ENCODE measurements at places on chromosomes 1 and 21.

DNA sequence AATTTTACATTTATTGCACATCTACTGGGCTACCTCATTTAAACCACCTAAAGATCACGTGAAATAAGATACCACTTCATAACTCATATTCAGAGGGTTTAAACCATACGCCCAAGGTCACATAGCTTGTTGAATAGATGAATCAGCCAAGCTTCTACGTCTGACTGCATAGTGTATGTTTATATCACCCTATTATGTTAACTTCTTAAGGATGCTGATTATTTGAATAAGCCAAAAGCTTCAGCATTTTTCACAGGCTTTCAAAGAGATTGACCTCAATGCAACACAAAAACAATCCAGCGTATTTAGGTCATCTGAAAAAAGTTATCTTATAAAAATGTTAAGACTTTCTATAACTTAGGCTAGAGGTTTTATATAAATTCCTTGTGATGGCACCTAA, 373.8 kb downstream of the TGFB2 start:
- no peak for DNase-seq

DNA sequence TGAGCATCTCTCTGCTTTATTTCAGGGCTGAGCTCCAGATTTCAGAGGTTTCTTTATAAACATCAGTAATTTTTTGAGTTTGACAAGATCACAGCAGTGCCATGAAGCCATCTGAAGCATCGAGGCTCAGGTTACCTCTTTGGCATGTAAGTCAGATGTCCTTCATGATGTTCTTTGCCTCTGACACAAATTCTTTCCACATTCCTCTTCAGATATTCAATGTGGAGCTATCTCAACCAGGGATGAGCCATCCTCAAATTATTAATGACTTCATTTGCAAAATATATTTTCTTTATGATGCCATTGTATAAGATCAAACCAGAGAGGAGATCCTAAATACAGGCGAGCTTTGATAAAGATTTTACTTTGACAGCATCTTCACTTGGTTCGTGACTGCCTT, 256.7 kb downstream of the COL11A1 start:
- no peak for DNase-seq

- DNase-seq = no peak
These were observed 274.2 kb downstream of the GRIK3 start for GRCh38 chr1:36760081-36760480.

DNA sequence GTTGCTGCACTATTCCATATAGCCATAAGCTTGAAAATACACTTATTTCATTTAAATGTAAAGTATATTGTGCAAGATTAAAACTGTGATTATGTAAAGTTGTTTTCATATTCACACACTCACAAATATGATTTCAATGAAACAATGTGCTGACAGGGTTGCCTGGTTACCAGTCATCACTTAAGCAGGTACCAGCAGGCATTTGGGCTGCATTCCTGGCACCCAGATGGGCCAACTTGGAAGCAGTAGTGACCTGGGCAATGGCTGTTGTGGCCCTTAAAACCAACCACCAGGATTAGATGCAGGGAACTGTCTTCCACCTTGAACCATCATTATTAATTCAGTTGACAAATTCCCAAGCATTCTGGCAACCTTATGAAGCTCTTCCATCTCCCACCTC, 45.0 kb upstream of the RASAL2 start:
- DNase-seq = no peak

- no peak for DNase-seq
These were observed 162.5 kb downstream of the APP start for GRCh38 chr21:26007951-26008498.

GRCh38 chr21:43004926-43005325, 30.6 kb downstream of the PKNOX1 start:
- DNase-seq = no peak

DNA sequence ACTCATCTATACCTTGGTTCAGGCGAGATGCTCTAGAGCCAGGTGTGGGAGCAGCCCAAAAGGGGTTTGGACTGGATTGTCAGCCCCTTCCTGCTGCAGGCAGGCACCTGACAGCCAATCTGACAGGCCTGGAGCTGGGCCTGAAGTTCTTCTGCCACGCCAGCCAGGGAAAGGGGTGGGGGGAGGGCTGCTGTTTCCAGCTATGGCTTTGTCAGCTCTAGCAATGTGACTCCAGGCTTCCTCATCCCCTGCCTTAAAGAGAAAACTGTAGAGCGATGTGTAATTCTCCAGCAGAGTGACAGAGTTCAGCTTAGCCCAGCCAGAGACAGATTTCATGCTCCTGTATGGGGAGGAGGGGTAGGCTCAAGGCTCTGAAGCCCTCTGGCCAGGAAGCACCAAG, 30.3 kb downstream of the WNT4 start:
- DNase-seq = no peak

DNA sequence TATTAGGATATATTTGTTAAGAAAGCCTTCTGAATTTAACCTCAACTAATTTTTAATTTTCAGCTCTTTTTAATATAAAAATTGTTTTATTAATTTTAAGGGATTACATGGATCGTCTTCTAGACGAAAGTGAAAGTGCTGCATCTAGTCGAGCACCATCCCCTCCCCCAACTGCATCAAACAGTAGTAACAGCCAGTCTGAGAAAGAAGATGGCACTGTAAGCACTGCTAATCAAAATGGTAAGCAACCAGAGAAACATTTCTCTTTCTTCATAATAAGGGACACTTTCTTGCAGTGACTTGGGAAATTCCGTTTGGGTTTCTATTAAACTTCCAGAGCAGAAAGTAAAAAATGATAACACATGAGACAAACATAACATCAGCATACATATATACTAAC, 56.9 kb downstream of the MIER1 start:
- no peak for DNase-seq

- no peak for DNase-seq
These were observed 3.3 kb downstream of the KLHL21 start for GRCh38 chr1:6599141-6599975.

DNA sequence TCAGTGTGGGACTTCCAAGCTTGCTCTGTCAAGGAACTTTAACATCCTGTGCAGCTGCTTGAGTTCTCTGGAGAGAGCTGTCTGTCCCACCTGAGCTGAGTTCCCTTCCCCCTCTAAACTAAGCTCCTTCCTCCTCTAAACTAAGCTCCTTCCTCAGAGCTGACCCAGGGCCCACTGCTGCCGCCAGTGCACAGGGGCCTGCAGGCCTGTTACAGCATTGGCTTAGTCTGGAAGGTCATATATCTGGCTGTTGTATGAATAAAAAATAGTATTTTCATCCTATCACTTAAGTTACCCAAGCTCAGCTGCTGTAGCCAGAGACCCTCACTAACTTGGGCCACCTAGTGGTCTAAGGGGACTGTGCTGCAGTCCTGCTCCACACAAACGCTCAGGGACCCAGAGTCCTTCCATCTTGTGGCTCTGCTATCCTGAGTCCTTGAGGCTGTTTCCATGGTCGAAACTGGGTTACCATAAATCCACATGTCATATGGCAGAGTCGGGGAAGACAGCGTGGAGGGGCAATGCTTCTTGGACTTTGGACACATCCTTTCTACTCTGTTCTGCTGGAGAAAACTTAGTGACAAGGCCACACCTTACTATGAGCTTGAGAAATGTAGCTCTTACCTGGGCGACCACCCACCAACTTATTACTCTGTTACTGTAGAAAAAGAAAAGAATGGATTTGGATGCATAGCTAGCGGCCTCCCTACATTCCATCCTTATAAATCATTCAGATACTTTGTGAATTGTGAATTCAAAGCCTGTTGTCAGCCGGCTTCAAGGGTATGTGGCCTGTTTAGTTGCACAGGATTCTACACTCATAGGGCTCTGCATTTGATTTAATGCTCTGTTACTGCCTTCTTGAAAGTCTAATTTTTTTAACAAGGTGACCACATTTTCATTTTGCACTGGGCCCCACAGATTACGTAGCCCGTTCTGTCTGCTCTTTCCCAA, 71.4 kb upstream of the GCLM start:
- DNase-seq = no peak

- no peak for DNase-seq
These were observed 734 bp downstream of the PTPN22 start for GRCh38 chr1:113870778-113871177.

GRCh38 chr1:157932069-157932468, 61.4 kb upstream of the KIRREL1 start:
- no peak for DNase-seq

DNA sequence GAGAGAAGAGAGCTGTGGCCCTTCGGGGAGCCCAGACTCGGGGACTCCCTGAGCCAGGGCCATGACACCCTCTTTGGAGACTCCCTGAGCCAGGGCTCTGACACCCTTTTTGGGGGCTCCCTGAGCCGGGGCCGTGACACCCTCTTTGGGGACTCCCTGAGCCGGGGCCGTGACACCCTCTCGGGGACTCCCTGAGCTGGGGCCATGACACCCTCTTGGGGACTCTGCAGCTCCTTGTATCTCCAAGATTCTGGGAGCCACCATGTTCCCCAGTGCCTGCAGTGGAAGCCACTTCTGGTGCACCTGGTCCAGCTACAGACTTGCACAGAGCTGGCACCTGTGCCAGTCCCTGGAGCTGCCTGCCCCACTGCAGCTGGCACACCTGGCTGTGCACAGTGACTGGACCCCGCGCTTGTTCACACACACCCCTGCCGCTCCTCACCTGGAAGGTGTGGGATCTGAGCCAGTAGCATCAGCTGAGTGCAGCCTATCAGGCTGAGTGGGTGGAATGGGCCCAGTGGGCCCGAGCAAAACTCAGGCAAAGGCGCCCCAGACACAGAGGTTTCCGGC, 3.8 kb upstream of the SSU72 start:
- no peak for DNase-seq

DNA sequence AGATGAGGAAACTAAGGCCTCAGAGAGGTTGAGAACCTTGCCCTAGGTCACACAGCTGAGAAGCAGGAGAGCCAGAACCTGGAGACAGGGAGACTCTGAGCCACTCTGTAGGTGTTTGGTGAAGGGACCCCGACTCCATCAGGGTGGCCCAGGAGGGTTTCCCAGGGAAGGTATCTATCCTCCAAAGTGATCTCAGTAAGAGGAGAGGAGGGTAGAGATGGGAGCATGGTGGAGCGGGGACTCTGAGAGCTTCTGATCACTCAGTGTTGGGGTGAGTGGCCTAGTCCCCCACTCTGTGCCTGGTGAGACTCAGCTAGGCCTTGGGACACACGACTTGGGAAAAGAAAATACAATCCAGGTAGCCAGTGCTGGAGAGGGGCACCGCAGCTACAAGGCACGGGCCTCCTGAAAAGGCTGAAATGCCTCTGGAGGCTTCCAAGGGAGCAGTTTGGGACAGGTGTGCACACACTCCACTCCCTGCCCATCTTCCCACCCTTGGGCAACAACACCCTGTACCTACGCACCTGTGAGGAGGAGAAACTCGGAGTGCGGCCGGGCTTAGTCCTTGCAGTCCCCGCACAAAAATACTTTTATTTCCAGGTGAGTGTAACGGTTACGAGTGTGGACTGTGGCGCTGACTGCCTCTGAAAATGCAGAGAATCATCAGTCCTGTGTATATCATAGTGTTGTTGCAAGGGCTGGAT, 80.8 kb downstream of the CAMK2N1 start:
- DNase-seq = no peak

- DNase-seq = peak; percentile 72
These were observed 74.4 kb downstream of the CD58 start for GRCh38 chr1:116496380-116496779.

All from right lung (tissue), 10 donors.